ENCODE measurements at places on chromosomes 11 and 22. TPM values are rescaled to one million over a fixed set of nuclear protein-coding genes. Genes with fewer than 3 reads are reported as not detected.

MMP8 gene
- under 0.01 TPM for total RNA-seq

HBG2 gene
- not detected for total RNA-seq

KCNJ5 gene
- total RNA-seq = 0.36 TPM

FGF19 gene
- not detected for total RNA-seq

FOLR3 gene
- total RNA-seq = 0.88 TPM

SYT7 gene
- 6.8 TPM for total RNA-seq

ROM1 gene
- total RNA-seq = 6.5 TPM

IGSF22 gene
- total RNA-seq = not detected

BACE1 gene
- total RNA-seq = 45.6 TPM

MPPED1 gene
- total RNA-seq = not detected

FGF3 gene
- not detected for total RNA-seq

SLC22A12 gene
- total RNA-seq = not detected

SCGB1D2 gene
- total RNA-seq = not detected

CCDC15 gene
- 2.1 TPM for total RNA-seq

XBP1 gene
- total RNA-seq = 199 TPM

CLDN5 gene
- not detected for total RNA-seq

MS4A3 gene
- not detected for total RNA-seq

MS4A14 gene
- total RNA-seq = not detected

MAPK8IP2 gene
- 0.36 TPM for total RNA-seq

UBQLNL gene
- 0.29 TPM for total RNA-seq

C22orf31 gene
- not detected for total RNA-seq

P4HA3 gene
- total RNA-seq = 8.7 TPM

RFPL3 gene
- total RNA-seq = not detected

DDX25 gene
- total RNA-seq = under 0.01 TPM

OR52A1 gene
- total RNA-seq = not detected

SLC22A6 gene
- not detected for total RNA-seq

GALNT18 gene
- 3.2 TPM for total RNA-seq

TEX54 gene
- not detected for total RNA-seq

ELMOD1 gene
- under 0.01 TPM for total RNA-seq

TRIM64 gene
- total RNA-seq = not detected

FAM180B gene
- total RNA-seq = not detected

SMTNL1 gene
- total RNA-seq = not detected

OR51E1 gene
- not detected for total RNA-seq

YPEL1 gene
- 2.2 TPM for total RNA-seq

PMM1 gene
- total RNA-seq = 15.6 TPM

SLC17A6 gene
- not detected for total RNA-seq

Data from osteoblast (primary cell).